Activated CD8-positive, alpha-beta memory T cell treated with anti-CD3 and anti-CD28 coated beads for 1 hour (primary cell): ENCODE measurements at places on chromosomes 5 and 9.

DNA sequence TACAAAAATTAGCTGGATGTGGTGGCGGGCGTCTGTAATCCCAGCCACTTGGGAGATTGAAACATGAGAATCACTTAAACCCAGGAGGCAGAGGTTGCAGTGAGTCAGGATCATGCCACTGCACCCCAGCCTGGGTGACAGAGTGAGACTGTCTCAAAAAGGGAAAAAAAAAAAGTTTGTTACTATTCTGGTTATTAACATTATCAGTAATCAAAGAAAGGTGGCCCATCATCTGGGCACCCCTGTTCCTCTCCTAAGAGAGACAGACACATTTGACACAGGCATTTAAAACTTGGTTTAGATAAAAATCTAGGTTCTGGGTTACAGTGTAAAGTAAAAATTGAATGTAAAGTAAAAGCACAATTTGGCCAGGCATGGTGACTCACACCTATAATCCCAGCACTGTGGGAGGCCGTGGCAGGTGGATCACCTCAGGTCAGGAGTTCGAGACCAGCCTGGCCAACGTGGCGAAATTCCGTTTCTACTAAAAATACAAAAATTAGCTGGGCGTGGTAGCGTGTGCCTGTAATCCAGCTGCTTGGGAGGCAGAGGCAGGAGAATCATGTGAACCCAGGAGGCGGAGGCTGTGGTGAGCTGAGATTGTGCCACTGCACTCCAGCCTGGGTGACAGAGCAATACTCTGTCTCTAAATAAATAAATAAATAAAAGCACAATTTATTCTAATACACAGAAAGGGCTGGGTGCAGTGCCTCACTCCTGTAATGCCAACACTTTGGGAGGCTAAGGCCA is 16.7 kb upstream of the PHYHD1 start:
- DNase-seq: no peak

DNA sequence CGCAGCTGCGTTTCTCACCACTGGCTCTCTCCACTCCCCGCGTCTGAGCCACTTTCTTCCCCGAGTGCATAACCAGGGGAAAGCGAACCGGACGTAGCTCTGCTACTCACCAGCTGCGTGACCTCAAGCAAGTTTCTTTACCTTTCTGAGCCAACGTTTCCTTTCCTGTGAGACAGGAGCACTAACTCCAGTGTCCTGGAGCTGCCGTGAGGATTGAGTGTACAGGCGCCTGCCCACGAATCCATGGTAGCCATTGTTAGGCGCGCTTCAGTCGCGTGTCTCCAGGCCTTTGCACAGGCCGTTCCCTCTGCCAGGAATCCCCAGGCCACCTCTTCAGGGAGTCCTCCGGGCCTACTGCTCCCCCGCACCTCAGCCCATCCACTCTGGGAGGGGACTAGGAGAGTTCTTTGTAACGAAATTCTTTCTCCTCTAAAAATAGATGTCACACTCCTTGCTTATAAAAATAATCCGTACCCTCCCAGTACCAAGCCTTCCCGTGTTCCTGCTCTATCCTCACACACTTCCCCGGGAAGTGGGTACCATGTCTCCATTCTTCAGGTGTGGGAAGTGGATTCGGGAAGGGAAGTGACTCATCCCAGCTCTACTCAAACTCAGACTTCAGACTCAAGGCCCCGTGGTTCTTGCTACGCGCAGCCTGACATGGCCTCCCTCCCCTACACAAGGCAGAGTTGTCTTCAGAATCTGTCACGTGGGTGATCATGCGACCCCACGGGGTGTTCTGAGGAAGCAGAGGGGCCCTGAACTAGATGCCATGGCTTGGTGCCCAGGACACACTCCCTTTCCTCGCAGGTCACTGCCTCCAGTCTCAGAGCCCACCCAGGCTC is 16.1 kb upstream of the CRB2 start:
- DNase-seq: peak; percentile 14

- no peak for DNase-seq
These were observed 50.2 kb upstream of the SAP30L start for GRCh38 chr5:154395407-154396106.

DNA sequence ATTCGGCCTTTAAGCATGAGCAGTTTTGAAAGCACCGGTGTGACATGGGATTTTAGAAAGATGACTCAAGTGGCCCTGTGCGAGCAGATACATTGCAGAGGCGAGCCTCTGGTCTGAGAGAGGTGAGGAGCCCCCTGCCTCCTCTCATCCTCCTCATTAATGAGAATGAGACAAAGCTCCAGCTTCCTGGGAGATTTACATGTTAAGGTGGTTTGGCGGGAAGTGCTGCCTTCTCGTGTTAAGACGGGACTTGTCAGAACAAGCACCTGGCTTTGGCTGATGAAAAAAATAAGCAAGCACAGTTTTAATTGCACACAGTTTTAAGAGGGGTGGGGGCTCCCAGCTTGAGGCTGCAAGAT is 68.1 kb downstream of the ACTL7B start:
- no peak for DNase-seq

DNA sequence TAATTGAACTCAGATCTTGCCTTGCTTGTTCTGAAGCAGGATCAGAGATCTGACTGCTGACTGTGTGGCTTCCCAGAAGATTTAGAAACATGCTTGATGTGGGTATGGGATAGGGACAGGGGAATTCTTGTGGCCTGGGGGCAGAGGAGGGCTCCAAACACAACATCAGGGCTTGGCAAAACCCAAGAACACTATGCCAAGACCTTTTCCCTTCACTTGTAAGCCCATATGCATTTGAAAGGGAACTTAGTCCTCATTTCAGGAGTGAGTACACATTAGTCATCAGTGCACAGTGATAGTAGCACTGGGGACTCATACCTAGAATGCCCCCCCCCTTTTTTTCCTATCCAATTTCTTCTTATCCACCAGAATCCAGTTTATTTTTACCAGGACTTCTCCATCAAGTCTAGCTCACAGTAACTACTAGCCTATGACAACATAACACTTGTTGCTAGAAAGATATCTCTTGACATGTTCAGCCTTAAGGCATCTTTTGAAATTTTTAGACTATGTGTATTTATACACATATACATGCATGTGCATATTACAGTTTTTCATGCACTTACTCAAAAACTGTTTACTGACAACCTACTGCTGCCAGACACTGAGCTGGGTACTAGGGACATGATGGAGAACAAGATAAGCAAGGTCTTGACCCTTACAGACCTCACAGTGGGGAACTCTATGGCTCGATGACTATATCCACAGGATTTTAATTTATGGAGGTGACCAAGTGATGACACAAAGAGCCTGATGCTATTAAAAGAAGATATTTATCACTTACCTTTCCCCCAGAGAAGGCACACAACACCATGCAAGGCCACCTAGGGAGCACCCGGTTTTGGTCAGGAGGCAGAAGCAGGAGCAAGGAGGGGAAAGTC is 158.3 kb upstream of the MAP3K1 start:
- no peak for DNase-seq

DNA sequence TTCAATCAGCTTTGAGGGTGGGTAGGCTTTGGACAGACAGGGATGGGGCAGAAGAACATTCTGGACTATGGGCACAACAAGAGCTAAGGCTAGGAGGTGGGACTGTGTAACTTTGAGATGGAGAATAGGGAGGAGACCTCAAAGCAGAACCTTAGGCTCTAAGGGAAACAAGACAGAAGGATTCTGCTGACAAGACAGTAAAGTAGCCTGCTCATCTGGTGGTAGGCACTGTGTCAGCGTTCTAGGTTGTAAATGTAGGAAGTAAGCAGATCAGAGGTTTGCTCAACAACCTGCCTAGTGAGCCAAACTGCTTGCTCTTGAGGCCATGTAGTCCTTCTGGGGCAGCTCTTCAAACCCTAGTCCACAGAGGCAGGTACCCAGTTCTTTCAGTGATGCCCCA is 15.0 kb upstream of the IL12B start:
- no peak for DNase-seq

DNA sequence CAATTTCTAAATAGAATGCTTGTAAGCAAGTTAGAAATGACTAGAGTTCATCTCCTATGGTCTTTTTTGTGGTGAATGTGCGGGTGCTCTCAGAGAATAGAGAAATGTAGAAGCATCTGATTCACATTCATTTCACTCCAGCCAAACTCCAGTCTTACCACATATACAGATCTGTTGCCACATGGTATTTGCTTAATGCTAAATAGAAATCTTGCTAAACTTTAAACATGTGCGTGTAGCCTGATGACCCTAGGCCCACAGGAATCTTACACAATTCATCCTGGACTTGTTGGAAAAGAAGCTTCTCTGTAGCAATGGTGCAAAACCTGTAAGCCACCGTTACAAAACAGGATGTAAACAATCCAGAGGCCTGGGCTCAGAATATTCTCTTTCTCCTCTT is 135.2 kb downstream of the PCSK1 start:
- no peak for DNase-seq

GRCh38 chr9:7011395-7012067 is 253.8 kb downstream of the KDM4C start:
- DNase-seq: no peak

DNA sequence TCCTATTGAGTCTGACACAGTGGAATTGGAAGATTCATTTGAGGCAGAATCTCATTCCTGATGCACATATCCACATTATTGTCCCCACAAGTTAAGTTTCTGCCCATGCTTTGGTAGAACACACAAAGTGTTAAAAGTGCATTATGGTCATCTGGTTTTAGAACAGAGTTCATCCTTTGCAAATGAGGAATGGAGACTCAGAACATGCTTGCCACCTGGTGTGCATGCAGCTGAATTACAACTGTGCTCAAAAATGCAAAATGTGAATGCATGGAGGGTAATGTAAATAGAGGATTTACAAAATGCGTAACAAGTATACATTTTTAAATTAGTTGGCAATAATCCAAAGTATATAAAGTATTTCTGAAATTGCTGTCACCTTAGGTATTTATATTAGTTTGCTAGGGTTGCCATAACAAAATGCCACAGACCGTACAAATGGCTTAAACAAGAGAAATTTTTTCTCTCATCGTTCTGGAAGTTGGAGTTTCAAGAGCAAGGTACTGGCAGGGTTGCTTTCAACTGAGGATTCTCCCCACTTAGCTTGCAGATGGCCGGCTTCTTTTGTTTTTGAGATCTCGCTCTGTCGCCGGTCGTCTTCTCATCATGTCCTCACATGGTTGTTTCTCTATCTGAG is 671.1 kb downstream of the TAF11L14 start:
- no peak for DNase-seq

- no peak for DNase-seq
These were observed 259.4 kb downstream of the GADD45G start for GRCh38 chr9:89864257-89864656.

DNA sequence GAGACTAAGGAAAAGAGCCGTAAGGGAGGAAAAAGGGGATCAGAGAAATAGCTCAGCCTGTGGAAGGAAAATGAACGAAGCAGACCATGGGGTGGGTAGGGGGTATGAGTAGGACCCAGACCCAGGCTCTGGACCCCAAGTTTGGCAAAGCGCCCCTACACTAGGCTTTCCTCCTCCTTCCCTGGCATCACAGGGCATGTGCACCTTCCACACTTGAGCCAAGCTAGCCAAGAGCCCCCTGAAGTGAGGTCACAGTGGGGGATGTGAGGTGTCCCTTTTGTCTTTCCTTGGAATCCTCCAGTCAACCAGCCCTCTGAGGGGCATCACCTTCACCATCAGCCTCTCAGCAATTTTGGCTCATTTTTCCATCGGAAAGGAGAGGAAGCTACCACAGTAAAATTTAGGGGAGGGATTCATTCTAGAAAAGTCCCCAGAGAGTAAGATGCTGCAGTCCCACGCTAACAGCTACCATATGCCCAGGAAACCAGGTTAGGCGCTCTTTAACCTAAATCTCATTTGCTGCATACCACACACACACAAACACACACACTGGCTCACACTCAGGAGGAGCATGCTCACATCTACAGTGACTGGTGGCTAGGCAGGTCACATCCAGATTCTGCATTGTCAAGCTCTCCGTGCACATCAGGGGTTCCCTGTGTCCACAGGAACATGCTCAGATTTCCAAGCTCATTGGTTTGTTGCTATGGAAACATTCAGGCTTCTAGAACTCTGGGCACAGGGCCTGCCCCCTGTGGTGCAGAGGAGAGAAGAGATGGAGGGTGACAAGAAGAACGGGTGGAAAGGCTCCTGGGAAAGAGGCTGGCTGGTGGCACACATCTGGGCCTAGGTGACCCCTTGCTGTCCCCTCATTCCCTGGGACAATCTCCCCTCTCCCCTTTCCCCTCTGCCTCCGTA is 9.9 kb downstream of the REEP2 start:
- no peak for DNase-seq

- no peak for DNase-seq
These were observed 164.4 kb upstream of the FOXD4L5 start for GRCh38 chr9:65449423-65449822.

- no peak for DNase-seq
These were observed 11.7 kb downstream of the ZNF510 start for GRCh38 chr9:96766199-96766598.

DNA sequence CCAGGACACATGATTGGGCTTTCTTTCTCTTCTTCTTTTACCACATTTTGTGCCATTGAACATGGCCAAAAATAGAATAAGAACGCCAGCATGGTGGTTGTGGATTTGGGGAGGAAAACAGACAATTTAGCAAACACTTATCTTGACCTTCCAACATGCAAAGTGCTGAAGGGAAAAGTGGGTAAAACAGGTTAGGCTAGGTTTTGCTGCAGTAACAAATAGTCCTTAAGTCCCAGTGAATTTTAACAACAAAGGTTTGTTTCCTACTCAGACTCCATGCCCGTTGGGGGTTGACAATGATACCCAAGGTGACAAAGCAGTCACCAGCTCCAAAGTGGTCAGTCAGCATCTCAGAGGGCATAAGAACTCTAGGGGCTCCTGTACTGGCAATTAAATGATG is 43.2 kb upstream of the STC2 start:
- DNase-seq: no peak

- DNase-seq: no peak
These were observed 68.4 kb downstream of the PAM start for GRCh38 chr5:102823441-102823874.

DNA sequence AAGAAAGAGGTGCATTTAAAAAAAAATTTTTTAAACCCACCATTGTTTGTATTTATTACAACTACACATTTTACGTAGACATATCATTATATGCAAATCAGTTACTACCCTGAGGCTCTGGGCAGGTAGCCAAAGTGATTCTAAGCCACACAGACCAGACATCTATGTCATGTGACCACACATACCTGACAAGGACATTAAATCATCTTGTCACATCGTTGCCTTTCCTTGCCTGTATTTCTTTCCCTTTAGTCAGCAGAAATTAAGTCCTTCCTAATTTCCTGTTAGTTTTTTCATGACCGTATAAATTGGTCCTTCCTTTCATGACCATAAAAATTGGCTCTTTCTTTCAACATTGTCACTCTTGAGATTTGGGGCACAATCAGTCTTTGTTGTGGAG is 134.2 kb upstream of the MARCHF11 start:
- DNase-seq: no peak
